CD4-positive, alpha-beta T cell treated with Interleukin-21 for 1 hour (primary cell): ENCODE measurements at places on chromosomes 5 and 9.

- no peak for DNase-seq
These were observed 178.5 kb downstream of the GDNF start for GRCh38 chr5:37661227-37661920.

DNA sequence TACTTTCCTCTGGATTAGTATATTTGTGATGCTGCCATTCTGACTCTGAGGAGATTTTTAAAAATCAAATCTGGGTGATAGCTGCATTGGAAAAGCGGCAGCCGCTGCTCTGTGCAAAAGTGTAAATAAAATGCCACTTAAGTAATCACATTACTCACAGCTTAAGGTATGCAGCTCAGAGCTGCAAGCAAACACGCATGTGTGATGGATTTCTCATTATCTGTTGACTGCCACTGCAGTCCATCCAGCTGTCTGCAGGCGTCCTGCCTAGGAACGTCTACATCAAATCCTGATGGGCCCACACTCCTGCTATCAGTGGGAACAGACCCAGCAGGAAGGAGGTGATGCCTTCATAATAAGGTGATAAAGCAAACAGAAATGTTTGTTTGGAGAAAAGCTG is 216.9 kb downstream of the SPOCK1 start:
- DNase-seq = no peak

GRCh38 chr9:2022560-2022959 is 7.4 kb downstream of the SMARCA2 start:
- DNase-seq = peak; percentile 66

DNA sequence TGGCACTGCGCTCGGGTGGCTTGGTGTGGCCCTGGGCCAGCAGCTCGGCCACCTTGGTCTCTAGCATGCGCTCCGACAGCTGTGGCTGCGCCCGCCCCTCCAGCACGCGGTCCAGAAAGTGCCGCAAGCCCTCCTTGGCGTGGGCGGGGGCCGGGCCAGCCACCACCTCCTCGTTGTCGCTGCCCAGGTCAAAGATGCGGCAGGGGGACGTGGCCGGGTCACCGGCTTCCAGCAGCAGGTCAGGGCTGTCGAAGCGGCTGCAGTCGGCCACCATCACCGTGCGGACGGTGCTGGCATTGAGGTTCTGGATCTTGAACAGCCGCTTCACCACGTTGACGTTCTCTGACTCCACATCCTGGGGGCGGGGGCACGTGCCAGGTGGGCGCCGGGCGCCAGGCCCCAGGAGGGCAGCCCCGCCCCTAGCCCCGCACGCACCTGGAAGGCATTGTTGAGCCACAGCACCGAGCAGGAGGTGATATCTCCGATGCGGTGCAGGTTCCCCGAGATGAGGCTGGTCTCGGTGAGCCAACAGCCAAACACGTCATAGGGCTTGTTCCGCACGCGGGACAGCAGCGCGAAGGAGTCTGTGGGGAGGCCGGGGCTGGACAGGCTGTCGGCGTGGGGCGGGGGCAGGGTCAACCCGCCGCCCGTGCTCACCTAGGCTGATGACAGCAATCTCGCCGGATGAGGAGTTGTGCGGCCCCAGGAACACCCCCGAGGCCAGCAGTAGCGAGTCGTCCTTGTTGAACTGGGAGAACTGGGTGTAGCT is 2.2 kb downstream of the FBXW5 start:
- DNase-seq = no peak

- no peak for DNase-seq
These were observed 143.6 kb downstream of the PDE4D start for GRCh38 chr5:59749782-59750520.

GRCh38 chr5:176985516-176985915 is 21.1 kb downstream of the UIMC1 start:
- peak; percentile 48 for DNase-seq

DNA sequence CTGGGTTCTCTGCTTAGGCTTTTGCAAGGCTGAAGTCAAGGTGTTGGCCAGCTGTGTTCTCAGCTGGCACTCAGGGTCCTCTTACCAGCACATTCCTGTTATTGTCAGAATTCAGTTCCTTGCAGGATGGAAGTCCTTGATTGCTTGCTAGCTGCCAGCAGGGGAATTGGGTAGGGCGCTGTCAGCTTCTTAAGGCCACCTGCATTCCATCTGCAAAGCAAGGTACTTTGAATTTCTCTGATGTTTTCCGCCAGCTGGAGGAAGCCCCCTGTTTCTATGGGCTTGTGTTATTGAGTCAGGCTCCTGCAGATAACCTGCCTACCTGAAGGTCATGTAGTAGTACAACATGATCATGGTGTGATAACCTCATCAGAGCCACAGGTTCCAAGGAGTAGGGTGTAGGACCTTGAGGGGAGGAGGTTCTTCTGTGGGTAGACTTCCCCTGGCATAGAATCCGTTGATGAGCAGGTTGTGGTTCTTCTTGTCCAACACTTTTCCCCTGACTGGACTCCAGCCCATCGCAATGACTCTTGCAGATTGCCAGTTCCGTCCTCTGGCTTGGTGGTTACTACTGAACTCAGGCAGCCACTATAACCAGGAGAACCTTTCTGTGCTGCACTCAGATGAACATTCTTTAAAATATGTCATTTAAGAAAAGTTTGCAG is 6.8 kb downstream of the TENT4A start:
- no peak for DNase-seq
